ENCODE measurements at places on chromosomes 11 and 22. TPM values are rescaled to one million over a fixed set of nuclear protein-coding genes. Genes with fewer than 3 reads are reported as not detected.

DNA sequence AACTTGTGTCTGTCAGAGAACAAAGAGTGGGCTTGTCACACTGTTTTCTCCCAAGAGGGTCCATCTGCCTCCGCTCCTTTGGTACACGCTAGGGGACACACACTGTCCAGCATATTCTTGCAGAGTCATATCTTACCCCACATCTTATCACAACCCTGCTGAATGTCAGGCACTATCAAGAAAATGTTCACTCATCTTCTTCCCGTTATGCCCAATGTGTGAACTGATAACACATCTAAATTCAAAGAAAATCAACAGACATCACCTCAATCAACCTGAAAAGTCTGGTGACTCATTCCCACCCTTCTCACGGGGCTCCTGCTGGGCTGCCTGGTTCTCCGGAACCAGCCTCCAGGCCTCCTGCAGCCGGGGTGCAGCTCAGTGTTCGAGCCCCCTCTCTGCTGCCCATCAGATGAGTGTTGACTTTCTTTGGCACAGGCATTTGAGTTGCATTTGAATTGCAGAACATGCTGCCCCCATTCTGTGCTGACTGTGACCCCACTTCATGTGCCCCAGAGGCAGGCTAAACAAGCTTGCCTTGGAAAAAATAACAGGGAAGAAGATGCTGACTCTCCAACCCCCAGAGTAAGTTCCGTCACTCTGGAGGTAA is 19.4 kb downstream of the GRAP2 start:
- H3K27me3 ChIP-seq, result no peaks in the 10 kb centered on the region
- H3K27ac ChIP-seq, result no peak overlapping the region
- H3K4me1 ChIP-seq, result peaks cover 52% of the 10 kb centered on the region

DNA sequence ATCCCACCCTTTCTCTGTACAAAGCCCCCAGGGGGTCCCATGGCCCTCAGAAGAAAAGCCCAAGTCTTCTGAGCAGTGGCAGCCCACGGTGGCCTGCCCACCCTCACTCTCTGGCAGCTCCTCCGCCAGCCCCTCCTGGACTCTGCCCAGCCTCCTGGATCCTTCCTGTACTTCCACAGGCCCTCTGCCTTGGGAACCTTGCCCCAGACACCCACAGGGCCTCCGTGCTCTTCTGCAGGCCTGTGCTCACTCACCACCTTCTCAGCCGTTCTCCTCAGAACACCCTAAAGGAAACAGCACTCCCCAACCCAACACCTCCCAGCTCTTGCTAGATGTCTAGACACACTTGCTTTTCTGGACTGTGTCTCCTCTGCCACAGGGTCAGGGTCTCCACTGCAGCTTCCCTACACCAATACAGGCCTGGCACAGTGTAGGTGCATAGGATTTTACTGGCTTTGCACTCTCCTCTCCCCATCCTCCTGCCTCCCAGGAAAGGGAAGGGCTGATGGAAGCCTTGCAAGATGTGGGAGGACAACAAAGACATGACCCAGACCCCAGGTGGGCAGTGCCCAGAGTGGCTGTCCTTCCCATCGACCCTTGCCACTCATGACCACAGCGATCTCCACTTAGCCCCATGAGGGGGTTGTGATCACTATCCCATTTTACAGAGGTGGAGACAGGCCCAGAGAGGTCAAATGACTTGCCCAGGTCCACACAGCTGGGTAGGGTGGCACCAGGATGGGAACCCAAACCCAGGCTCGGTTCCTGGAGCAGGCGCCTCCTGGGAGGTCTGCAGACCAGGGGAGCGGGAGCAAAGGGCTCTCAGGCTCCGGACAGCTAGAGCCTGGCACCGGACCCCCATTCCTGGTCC is 2.0 kb downstream of the SCARF2 start:
- H3K27ac ChIP-seq, result no peak overlapping the region
- peak overlapping the region; percentile 45 for H3K4me3 ChIP-seq
- peaks cover 40% of the 10 kb centered on the region for H3K27me3 ChIP-seq
- H3K4me1 ChIP-seq, result peaks cover 30% of the 10 kb centered on the region

GRCh38 chr11:17770048-17770652 is 35.6 kb downstream of the KCNC1 start:
- DNase-seq, result no peak
- H3K36me3 ChIP-seq, result no peaks in the 10 kb centered on the region
- no peak overlapping the region for H3K4me3 ChIP-seq
- H3K27me3 ChIP-seq, result no peaks in the 10 kb centered on the region

GRCh38 chr22:22513619-22514018 is 5.1 kb upstream of the ZNF280B start:
- H3K4me3 ChIP-seq, result no peak overlapping the region
- DNase-seq, result no peak
- H3K36me3 ChIP-seq, result no peaks in the 10 kb centered on the region

- no peaks in the 10 kb centered on the region for H3K36me3 ChIP-seq
- peaks cover 14% of the 10 kb centered on the region for H3K4me1 ChIP-seq
- H3K27me3 ChIP-seq, result peaks cover 6% of the 10 kb centered on the region
Observed at GRCh38 chr22:36977401-36977861, 41.8 kb downstream of the TST start.

DNA sequence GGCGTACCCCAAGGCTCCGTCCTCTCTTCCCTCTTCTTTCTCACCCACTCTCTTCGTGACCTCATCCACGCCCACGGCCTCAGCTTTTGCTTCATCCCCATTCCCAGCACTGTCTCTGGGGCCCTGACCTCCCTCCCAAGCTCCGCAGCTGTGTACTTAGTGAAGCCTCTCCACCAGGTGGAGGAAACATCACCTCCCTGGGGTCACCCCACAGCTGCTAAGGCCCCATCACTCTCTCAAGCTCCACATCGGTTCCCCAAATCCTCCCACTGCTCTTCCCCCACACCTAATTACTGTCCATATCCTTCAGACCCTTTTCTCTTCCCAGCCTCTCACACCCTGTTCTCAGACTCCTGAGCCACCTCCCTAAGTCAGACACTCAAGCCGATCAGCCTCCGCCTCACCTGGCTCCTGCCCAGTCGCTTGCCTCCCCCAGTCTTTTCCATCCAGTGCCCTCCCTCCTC is 7.9 kb upstream of the SYT7 start:
- H3K4me1 ChIP-seq, result peaks cover 14% of the 10 kb centered on the region
- DNase-seq, result no peak
- peaks cover 13% of the 10 kb centered on the region for H3K27me3 ChIP-seq

DNA sequence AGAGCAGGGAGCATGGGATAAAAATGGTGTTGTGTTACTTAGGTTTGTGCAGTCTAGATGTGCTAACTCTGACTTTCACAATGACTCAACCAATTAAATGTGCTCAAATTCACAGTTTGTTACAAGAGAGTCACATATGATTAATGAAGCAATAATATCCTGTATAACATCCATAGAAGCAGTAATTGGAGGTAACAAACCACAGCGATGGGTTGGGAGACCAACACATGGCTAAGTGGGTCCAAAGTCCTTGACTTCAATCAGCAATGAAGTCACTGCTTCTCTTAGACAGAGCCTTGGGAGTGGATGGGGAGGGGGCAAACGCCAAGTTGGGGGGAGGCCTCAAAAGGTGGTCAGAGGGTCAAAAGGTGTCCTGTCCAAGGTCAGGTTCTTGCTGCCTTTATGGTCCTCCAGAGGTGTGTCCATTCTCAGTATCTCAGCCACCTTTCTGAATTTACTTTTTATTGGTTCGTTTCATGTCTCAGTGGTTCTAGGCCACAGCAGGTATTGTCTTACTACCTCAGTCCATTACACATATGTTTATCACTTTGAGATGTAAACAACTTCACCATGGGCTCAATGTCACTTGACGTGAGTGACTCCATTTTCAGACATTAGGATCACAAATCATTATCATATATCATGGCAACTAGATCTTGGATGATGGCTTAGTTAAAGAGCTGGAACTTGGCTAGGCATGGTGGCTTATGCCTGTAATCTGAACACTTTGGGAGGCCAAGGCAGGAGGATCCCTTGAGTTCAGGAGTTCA is 32.4 kb downstream of the SLN start:
- H3K36me3 ChIP-seq, result no peaks in the 10 kb centered on the region
- DNase-seq, result no peak
- no peak overlapping the region for H3K4me3 ChIP-seq
- H3K27me3 ChIP-seq, result peaks cover 14% of the 10 kb centered on the region

- no peaks in the 10 kb centered on the region for H3K36me3 ChIP-seq
- H3K27me3 ChIP-seq, result no peaks in the 10 kb centered on the region
- no peak overlapping the region for H3K4me3 ChIP-seq
- H3K27ac ChIP-seq, result peak overlapping the region; percentile 82
- H3K4me1 ChIP-seq, result peaks cover 14% of the 10 kb centered on the region
Observed at GRCh38 chr11:123233280-123233974, 38.4 kb upstream of the CLMP start.

GRCh38 chr11:20110908-20111669 is 49.2 kb downstream of the DBX1 start:
- H3K4me1 ChIP-seq, result no peaks in the 10 kb centered on the region
- H3K27me3 ChIP-seq, result peaks cover 3% of the 10 kb centered on the region
- peak; percentile 49 for DNase-seq

DNA sequence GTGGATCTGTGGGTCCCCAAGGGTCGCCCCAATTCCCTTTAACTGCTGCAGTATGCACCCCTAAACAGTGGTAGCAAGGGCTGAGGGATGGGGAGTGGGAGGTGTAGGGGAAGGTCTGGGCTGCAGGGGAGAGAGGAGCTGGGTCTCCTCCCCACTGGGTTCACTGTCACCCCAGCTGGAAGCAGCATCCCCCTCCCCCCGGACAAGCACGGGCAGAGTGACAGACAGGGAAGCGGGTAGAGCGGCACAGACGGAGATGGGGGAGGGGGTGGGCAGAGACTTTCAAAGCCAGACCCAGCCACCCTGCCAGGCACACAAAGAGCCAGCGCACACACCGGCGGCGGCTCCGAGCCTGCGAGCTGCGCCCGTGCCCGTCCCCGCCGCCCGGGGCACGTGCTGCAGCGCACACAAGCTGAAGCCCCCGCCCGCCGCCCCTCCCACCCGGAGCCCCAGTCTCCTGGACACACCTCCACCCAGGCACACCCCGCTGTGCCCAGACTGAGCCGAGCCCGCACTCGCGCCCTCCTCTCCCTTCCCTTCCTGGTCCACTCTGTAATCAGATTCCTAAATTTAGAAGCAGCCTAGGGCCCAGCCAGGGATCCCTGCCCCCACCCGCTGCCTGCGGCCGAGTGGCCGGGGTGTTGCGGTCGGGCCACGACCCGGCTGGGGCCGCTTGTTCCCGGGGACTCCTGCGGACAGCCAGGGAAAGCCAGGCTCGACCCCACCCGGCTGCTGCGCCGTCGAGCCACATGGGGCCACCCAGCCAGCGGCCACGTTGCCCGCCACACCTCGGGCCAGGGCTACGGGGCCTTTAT is 935 bp upstream of the RCOR2 start:
- H3K4me1 ChIP-seq, result peaks cover 24% of the 10 kb centered on the region
- H3K27me3 ChIP-seq, result no peaks in the 10 kb centered on the region
- DNase-seq, result no peak
- no peak overlapping the region for H3K27ac ChIP-seq
- peak overlapping the region; percentile 76 for H3K4me3 ChIP-seq

- H3K36me3 ChIP-seq, result peaks cover 7% of the 10 kb centered on the region
- peak overlapping the region; percentile 89 for H3K27ac ChIP-seq
- no peaks in the 10 kb centered on the region for H3K27me3 ChIP-seq
- H3K4me1 ChIP-seq, result peaks cover 93% of the 10 kb centered on the region
- H3K4me3 ChIP-seq, result peak overlapping the region; percentile 70
Observed at GRCh38 chr11:3867209-3868091, 12.0 kb downstream of the STIM1 start.

DNA sequence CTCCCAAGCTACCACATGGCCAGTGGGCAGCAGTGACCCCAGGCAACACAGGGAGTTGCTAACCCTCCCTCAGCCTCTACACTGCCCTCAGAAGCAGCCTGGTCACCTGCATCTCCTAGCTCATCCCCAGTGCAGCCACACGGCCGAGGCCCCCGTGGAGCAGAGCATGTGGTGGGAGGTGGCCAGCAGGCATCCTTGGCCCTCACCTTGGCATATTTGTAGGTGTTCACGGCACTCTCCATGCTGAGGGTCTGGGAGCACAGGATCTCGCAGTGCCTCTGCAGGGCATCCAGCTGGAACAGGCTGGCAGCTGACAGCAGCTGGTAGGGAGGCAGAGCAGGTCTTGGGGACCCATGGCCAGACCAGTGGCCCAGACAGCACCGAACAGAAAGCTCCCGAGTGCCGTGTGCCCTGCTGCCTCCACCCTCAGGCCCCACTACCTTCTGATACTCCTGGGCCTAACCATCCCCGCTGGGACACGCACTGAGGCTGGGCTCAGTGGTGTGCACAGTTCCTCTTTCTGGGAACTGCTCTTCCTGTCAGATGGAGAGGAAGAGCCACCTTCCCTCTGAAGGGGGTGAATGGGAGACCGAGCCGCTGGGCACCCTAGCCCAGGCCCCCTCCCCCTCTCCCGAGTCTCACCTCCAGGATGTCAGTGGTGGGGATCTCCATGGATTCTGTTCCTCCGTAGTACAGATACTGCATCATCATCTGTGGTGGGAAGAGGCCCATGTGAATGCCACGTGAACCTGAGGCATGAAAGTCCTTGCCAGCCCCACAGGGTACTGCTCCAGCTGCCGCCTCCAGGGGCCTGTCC is 48.8 kb downstream of the NAT10 start:
- H3K27ac ChIP-seq, result peak overlapping the region; percentile 91
- no peaks in the 10 kb centered on the region for H3K27me3 ChIP-seq
- no peak for DNase-seq
- no peak overlapping the region for H3K4me3 ChIP-seq

- no peaks in the 10 kb centered on the region for H3K4me1 ChIP-seq
- no peak overlapping the region for H3K4me3 ChIP-seq
- no peaks in the 10 kb centered on the region for H3K36me3 ChIP-seq
- DNase-seq, result no peak
- H3K27ac ChIP-seq, result no peak overlapping the region
Observed at GRCh38 chr22:27381960-27382742, 419.4 kb downstream of the MN1 start.

- H3K27ac ChIP-seq, result no peak overlapping the region
- no peaks in the 10 kb centered on the region for H3K27me3 ChIP-seq
- no peaks in the 10 kb centered on the region for H3K36me3 ChIP-seq
- no peak for DNase-seq
- H3K4me3 ChIP-seq, result no peak overlapping the region
Observed at GRCh38 chr22:17990147-17990546, 34.2 kb downstream of the MICAL3 start.

The TNNT3 gene
- 29.7 TPM for total RNA-seq

The HTR3A gene
- total RNA-seq, result not detected

The C11orf87 gene
- not detected for total RNA-seq

The C11orf42 gene
- total RNA-seq, result not detected

The SULT4A1 gene
- total RNA-seq, result not detected

The MS4A2 gene
- total RNA-seq, result not detected

The OR8G5 gene
- not detected for total RNA-seq
